Activated CD8-positive, alpha-beta memory T cell treated with anti-CD3 and anti-CD28 coated beads for 1 hour (primary cell): ENCODE measurements at places on chromosomes 5 and 9.

- no peak for DNase-seq
These were observed 29.3 kb upstream of the ANKH start for GRCh38 chr5:14900693-14901461.

GRCh38 chr9:86614871-86615849, 260.9 kb upstream of the TUT7 start:
- DNase-seq = no peak

DNA sequence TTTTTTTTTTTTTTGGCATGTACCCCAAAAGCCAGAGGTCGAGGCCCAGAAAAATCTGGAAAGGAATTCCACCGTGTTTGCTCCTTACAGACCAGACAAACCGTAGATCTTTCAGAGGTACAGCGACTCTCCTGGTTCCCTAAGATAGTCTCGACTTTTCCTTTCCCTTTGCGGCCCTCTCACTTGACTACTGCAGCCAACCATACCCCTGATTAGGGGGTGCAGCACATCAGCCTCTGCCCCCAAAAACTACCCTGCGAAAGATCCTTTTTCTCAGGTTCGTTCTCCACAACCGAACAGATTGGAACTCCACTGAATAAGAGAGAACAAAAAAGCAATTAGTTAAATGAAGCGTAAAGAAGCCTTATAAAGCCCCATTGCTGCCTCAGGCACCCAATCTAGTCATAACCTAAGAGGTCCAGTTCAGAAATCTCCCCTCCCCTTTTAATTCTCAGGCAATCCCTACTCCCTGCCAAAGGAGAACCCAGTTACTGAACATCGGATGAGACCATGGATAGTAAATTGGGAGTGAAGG, 379 bp upstream of the TICAM2 start:
- DNase-seq = no peak

DNA sequence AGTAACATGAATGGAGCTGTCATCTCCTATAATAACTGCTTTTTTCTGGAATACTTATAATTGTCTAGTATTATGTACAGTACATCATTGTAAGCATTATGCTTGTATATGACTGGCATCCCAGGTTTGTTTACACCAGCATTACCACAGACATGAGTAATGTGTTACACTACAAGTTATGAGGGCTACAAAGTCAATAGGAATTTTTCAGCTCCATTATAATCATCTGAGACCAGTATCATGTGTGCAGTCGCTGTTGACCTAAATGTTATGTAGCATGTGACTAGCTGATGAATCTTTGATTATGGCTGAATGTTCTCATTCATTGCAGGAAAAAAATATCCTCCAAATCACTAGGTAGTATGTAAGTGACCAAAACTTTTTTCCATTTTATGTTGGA, 2.2 kb downstream of the ZCCHC9 start:
- DNase-seq = no peak

DNA sequence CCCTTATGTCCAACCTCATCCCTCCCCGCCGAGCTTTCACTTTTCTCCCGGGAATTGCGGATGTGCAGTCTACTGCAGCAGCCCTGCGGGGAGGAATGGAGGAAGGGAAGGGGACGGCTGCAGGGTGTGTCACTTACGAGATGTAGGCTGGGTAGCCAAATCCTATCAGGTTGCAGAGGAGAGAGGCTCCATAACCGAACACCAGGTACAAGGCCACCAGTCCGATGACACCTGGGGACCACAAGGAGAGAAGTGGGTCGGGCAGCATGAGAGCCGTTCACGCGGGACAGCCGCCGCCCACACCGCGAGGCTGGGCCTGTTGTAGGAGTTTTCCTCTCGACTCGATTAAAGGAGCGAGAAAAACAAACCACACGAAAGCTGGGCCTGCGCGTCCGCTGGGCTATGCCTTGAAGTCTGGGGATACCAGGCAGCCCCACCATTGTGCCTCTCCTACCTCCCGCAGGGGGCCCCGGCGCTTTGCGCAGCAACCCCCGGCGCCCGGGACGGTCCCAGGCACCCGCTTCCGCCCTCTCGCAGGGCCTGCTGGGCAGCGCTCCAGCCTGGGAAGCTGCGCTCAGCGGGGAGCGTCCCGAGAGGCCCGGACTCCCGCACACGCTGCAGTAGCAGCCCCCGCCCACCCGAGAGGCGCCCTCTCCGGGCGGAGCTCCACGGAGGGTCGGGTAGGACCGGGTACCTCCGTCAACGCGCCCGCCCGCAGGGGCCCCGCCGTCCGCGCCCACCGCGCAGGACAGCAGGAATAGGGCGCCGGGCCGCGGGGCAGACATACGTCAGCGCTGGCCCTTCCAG, 798 bp downstream of the REEP5 start:
- no peak for DNase-seq
